Sciatic nerve (tissue), 2 donors: ENCODE measurements at places on chromosomes 4 and X.
A peak's percentile ranks its signal among the peaks of the same experiment; 100 is the strongest.

DNA sequence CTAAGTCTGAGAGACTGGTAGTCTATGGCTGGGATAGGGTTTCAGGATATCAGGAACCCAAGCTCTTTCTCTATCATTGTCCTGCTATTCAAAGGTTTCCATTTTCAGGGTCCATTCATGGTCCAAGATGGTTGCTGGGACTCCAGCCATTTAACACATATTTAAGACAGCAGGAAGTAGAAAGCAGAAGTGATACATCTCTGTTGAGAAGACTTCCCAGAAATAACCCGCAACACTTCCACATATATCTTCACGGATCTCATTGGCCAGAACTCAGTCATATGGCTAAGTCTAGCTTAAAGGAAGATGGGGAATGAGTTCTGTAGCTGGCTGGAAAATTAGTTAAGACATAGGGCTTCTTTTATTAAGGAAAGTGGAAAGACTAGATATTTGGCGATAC lies 23.8 kb downstream of the CTSO start:
- DNase-seq = no peak

- no peak for DNase-seq
Observed at GRCh38 chrX:68942840-68943239, 114.0 kb downstream of the EFNB1 start.

DNA sequence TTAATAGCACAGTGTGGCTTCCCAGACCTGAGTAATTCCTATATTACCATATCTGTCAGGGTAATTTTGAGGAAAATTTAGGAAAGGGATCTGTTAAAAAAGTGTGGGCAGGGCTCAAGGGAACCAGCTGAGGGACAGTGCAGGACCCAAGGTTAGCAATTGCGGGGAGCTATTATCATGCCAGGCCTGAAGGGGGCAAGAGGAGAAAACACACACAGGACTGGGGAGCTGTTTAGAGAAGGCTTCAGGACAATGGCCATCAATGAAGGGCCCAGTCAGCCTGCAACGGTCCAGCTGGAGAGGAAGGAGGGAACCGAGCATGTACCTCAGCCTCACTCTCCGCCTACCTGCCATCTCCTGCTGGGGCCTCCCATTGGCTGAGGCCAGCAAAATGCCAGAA lies 19.0 kb upstream of the NHS start:
- no peak for DNase-seq

DNA sequence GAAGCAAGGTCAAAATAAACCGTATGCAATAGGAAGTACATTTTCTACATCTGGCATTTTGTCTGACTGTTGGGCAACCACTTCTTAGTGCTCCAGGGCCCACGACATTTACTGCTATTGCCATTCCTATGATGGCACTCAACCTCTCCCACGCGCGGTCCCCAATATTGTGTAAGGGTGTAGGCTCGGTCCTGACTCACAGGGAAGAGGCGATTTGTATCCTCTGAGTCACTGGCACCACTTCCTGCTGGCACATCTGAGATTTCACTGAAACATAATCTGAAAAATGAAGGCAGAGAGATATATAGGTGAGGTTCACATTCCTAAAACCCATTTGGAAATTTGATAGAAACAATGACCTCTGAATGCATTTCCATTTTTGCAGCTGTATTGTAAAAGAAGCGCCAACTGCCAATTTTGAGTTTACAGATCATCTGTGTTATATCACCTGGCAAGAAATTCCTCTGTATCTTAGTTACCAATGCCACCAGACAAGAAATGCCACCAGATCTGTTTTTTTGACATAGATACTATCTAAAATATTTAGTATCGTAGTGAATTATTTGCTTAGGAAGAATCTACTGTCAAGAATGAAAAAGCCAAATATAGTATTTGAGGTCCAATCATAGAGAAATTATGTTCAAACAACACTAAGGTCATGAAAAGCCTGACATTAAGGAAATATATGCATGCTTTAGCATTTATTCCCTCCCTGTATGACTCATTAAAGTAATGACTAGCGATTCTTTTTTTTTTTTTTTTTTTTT lies 9.8 kb downstream of the EREG start:
- DNase-seq = no peak

DNA sequence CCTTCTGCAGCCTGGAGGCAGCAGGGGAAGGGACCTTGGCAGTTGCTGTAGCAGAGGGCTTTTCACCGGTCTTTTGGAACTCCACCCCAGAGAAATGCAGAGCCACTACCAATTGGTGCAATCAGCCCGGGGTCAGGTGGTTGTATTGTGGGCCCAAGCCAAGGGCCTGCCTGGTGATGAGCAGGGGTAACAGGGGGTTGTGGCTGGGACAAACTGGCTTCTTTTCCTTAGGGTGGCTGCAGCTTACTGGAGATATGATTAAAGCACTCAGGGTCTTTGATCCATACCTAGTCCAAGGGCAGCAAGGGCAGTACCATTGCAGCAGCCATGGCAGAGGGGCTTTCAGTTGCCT lies 28.1 kb downstream of the ENPEP start:
- no peak for DNase-seq

DNA sequence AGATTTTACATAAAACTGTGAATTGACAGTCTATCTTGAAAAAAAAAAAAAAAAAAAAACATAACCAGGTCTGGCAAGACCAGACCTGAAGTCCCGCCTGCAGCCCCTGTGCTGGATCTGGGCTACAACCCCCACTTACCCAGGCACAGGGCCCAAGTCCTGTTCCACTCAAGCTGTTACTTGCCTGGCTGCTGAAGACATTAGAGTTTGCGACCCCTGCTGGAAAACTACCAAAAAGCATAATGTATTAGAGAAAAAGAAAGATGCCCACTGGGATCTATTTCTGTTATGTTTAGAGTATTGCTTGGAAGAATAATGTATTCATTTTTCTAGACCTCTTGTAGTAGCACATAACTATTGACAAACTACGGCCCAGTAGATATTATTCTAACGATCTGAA lies 4.7 kb downstream of the HS3ST1 start:
- DNase-seq = no peak

DNA sequence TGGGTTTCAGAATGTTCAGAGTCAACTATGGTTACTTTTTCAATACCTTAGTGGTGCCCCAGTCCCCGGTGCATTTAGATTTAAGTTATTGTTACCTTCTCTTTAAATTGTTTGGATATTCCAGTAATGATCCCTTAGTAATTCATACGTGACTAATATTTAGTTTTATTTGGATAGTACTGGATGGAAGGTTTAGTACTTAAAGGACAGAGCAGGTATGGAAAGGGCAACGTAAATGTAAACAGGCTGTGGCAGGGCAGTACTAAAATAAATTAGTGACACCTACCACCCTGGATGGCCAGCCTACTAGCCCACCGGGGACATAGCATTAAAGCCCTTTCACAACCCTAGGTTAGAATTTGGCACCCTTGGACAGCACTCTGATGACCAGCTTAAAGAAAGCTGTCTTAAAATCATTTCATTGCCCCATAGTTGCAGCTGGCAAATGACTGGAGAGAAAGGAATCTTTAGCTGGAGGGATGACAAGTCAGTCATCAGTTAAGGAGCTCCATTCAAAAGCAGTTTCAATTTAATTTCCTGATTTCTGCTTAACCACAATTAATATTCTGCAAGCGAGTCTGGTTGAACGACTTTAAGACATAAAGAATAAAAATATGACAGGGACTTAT lies 16.4 kb downstream of the PLP1 start:
- no peak for DNase-seq

DNA sequence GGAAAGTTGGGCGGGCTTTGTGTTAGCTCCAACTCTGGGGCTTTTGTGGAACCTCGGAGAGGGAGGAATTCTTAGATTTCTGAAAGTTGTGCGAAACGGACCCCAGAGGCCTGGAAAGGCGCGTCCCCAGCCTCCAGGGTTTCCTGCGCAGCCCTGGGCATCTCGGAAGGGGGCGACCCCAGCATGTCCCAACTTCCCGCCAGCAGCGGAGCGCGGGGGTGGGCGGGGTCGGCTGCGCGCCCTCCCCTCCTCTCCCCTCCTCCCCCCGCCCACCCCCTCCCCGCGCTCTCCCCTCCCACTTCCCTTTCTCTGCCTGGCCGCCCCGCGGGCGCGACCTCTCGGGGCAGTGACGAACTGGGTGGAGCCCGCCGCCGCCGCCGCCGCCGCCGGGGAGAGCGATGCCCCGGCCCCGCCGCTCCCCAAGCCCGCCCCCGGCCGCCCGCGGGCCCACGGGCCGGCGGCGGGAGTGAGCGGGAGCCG lies 16.8 kb downstream of the PTTG2 start:
- DNase-seq = peak; percentile 87

DNA sequence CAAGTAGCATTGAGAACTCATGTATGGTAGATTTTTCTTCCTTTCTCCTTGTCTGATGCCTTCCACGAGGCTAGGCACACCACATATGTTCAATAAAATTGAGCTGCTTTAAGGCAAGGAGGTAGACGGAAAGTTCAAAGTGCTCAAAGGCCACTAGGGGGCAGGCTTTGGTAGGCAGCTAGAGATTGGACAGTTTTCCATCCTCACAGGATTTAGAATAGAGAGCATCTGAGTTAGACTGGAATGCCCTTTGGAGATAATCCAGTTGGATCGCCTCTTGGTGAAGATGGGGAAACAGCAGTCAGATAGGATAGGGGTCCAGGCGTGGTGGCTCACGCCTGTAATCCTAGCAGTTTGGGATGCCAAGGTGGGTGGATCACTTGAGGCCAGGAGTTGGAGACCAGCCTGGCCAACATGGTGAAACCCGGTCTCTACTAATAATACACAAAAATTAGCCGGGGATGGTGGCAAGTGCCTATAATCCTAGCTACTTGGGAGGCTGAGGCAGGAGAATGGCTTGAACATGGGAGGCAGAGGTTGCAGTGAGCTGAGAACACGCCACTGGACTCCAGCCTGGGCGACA lies 30.4 kb downstream of the ELF4 start:
- DNase-seq = peak; percentile 73
